Activated CD4-positive, alpha-beta T cell treated with anti-CD3 and anti-CD28 coated beads, Interleukin-2, amount 10 ng/mL, durations not matched to agents 7 days and 5 days (primary cell): ENCODE measurements at places on chromosomes 1 and 21.
A peak's percentile ranks its signal among the peaks of the same experiment; 100 is the strongest.

DNA sequence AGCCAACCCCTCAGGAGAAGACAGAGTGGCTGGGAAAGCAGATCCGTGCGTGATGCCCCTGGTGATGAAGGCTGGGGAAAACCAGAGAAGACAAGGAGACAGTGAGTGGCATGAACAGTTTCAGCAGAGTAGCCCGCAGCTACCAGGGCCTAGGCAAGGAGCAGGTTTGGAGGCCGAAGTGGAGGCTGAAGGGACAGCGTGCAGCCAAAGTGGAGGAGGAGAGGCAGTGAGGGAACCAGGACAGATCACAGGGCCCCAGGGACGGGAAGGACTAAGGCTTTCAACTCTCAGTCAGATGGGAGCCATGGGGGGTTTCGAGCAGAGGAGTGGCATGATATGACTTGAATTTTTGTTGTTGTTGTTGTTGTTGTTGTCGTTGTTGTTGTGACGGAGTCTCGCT, 59.9 kb upstream of the SELENON start:
- no peak for DNase-seq

DNA sequence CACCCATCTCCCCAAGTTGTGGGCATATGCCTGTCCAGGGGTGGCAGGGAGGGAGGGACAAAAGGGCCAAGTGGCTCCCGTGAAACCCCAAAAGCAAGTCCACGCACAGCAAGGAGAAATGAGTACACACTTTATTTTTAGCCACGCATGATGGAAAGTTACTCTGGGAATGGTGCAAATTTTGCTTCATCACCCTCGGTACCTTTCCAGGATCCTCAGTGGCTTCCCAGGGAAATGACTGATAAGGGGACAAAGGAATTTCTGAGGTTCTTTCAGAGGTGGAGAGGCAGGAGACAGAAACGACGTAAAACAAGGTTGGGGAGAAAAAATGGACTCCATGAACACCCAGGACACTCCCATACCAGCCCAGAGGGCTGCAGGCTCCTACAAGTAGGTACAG, 65.8 kb downstream of the SSBP3 start:
- DNase-seq = no peak

DNA sequence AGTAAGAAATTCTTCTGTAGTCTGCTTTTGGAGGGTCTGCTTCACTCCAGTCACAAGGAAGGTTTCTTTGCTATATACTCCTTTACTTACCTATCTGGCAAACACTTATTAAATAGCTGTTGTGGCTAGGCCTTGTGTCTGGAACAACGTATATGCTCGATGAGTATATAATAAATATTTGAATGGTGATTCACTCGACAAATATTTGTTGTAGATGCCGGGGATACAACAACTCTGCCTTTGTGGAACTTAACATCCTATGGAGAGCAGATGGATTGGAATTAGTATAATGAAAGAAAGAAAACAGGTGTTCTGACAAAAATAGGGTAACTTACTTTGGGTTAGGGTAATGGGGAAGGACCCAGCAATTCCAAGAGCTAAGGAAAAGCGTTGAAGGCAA, 31.1 kb downstream of the KPNA6 start:
- DNase-seq = no peak

GRCh38 chr1:220815409-220815808, 28.7 kb downstream of the MTARC1 start:
- DNase-seq = no peak

DNA sequence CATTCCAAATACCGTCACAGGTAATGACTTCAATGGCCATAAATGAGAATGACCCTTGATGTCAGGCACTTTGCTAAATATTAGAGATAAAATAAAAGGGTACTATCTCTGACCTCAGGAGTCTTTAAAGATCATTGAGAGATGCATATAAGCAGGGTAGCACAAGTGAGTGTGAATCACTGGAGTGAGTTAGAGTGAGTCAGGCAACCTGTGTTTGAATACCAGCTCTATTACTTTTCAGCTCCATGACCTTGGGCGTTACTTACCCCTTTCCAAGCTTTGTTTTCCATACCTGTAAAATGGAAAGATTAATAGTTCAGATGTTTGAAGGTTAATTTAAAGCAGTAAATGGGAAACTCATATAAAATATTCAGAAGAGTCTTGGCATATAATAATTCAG, 1058.0 kb upstream of the ADGRL4 start:
- no peak for DNase-seq

DNA sequence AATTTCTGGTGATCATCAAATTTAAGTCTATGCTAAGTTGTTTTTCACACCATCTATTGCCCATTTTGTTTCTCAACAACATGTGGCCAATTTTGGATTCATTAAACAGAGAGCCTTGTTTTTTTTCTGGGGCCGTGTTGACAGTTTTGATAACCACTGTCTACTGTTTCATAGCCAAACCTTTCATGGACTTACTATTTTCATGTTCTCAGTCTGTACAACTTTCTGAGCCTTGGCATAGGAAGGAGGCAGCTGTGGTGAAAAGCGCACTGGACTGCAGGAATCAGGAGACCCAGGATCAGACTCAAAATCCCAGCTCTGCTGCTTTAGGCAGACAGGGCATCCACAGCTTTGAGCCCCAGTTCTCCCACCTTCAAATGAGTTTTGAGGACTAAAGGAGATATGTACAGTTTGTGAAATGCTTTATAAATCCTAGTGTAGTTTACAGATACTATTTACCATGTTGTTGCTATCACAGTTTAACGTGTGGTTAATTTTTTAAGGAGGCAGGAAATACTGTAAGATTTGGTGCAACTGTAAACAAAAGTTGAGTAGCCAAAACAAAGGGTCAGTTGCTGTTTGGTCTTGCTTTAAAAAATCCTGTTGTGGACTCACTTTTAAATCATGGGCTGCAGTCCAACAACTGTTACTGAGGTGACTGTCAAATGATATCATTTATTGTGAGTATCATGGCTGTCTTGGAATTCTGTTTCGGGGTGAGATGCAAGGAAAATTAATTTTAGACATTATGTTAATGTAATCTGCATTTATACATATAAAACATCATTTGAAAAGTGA, 2.9 kb downstream of the MACO1 start:
- no peak for DNase-seq

- DNase-seq = no peak
These were observed 30.1 kb downstream of the AVPR1B start for GRCh38 chr1:206087091-206087490.

- no peak for DNase-seq
These were observed 112.0 kb downstream of the BARHL2 start for GRCh38 chr1:90605070-90605469.

GRCh38 chr1:27233667-27234048, 774 bp upstream of the WDTC1 start:
- peak; percentile 22 for DNase-seq

DNA sequence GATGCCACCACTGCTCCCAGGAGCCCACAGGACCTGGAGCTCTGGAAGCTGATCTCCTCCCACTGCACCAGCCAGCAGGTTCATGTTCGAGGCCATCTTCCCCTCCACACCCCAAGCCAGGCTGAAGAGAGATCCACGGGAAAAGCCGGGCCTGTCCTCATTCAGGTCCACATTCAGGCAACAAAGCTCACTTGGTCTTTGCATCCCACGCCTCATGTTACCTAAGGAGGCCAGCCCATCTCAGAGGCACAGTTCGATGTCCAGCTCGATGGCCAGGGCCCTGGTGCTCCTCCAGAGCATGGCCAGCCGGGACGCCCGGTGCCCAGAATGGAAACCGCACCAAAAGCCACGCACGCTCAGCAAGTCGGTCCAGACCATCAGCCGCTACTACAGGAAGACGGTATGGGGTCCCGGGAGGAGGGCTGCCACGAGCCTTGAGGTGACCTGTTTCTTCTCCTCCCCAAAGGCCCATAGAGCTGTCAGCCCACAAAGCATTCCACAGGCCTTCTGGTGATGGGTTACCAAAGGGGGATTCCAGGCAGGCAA, at the start of gene CCDC27:
Gene CCDC27, plus strand, starts transcription at position 51 of the 546 bp plus-strand sequence. Its CDS starts 32 bp downstream, at position 83.
- DNase-seq = no peak

- peak; percentile 43 for DNase-seq
These were observed 8.1 kb upstream of the TADA1 start for GRCh38 chr1:166884040-166884642.

- DNase-seq = no peak
These were observed 9.6 kb downstream of the ARHGEF16 start for GRCh38 chr1:3463891-3464648.

DNA sequence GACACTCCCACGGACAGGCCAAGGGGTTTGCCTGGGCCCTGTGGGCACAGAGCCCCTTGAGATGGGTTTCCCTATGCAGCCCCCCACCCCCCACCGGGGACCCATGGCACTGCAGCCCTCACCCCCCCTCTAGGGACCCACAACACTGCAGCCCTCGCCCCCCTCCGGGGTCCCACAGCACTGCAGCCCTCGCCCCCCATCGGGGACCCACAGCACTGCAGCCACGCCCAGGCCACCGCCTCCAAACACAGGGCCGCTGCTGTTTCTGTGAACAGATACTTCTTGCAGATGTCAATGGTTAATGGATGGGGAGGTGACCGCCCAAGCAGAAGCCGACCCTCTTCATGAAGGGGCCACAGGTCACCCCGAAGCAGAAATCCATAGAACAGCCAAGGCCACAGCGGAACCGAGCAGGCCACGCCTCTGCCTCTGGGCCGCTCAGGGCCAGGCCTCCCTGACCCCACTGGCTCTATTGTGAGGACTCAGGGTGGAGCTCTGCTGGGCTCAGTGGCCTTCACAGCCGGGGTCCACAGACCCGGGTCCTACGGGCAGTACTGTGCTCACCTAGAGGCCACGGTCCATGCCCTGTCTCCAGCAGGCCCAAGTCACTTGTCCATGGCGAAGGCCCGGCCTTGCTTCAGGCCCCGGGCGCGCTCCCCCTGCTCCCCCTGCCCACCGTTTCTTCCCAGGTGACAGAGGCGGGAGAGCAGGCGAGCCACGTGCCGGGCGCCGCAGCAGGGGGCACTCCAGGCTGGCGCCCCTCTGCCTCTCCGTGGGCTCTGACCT, 4.1 kb upstream of the POFUT2 start:
- no peak for DNase-seq

GRCh38 chr1:47941609-47942239, 55.5 kb downstream of the TRABD2B start:
- DNase-seq = no peak
